ENCODE measurements at places on chromosomes 16 and 17.
A peak's percentile ranks its signal among the peaks of the same experiment; 100 is the strongest.

DNA sequence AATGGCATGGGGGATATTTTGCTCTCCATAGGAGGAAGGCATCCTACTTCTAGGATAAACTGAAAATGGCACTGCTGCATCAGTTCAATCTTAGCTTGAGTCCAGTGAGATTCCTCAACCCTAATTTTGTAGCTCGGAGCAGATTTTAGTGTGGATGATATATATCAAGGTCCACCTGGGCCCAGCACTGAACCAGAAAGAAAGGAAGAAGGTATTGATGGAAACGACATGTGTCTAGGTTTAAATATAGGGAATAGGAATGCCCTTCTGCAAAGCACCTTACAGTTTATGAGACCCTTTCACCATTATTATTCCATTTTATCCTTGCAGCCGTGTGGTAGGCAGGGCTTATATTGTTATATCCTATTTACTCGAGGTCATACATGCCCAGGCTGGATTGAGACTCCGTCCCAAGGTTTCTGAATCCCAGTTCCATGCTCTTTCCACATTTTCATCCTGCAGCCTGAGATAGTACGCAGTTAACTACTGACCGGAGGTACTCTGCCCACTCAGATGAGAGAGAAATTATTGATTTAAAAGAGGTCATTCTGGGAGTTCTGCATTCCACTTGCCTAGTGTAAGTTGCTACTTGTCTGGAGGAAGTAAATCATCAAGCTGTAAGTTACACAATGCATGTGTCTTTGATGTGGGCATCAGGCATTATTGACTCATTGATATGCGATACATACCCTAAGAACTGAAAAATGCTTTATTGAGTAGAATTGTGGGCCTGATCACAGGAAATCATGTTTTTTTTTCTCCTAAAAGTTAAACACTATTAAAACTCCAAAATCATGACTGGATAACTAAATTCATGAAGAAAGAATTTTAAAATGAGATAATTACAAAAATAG lies 10.1 kb downstream of the KRT39 start:
- no peak for DNase-seq

DNA sequence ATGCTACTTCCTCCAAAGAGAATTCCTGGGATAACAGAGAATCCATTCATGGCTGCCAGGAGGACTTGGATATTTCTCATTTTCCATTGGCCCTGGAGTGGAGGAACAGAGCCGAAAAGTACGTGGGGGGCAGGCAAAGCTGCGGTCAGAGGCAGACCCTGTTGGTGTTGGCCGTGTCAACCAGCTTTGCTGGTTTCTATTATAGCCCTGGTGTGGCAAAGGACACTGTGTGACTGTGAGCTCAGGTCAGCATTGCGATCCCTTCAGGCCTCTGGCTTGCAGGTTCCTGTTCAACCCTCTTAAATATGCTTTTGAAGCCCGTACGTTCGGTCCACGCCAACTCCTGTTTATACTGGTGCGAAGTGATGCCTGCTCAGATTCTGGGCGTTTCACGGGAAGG lies 596.2 kb downstream of the MAF start:
- no peak for DNase-seq

DNA sequence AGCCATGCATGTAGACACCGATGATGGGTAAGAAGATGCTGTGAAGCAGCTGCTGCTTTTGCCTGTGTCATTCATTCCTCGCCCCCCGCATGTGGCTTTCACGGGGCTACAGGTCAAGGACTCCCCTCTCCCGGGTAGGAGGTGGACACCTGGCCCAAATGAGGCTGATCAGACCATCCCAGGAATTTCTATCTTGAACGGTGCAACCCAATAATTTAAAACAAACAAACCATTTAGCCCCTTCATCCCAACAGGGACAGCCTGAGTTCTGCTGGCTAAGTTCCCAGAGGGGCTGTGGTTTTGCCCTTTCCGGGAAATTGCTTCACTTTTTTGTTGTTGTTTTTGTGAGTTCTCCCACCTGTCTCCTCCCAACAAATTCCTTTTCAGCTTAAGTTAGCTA lies 137.7 kb upstream of the CDH5 start:
- DNase-seq = no peak

- no peak for DNase-seq
Observed at GRCh38 chr17:44926821-44927525, 11.7 kb upstream of the GFAP start.

GRCh38 chr16:50368410-50369132 lies at the start of gene BRD7:
Gene BRD7 (minus strand): TSS chr16:50368988. CDS start chr16:50368774, 214 bp downstream.
- peak; percentile 37 for DNase-seq

DNA sequence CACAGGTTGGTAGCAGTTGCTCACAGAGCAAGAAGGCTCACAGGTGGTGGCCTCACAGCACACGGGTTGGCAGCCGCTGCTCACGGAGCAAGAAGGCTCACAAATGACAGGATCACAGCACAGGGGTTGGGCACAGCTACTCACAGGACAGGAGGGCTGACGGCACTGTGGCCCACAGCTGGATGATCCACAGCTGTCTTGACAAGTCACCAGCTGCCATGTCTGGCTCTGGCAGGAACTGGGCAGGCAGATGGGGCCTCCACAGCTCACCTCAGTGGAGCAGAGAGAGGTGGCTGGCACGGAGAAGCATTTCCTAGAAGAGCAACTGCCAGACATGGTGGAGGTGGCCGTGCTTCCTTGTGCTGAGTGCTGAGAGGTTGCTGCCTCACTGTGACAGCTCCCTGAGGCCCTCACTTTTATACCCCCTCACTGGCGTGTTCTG lies at the start of gene KRTAP16-1:
Gene KRTAP16-1, minus strand, starts transcription at position 392 of the 442 bp plus-strand sequence. Its CDS starts 56 bp downstream, at position 336.
- no peak for DNase-seq

DNA sequence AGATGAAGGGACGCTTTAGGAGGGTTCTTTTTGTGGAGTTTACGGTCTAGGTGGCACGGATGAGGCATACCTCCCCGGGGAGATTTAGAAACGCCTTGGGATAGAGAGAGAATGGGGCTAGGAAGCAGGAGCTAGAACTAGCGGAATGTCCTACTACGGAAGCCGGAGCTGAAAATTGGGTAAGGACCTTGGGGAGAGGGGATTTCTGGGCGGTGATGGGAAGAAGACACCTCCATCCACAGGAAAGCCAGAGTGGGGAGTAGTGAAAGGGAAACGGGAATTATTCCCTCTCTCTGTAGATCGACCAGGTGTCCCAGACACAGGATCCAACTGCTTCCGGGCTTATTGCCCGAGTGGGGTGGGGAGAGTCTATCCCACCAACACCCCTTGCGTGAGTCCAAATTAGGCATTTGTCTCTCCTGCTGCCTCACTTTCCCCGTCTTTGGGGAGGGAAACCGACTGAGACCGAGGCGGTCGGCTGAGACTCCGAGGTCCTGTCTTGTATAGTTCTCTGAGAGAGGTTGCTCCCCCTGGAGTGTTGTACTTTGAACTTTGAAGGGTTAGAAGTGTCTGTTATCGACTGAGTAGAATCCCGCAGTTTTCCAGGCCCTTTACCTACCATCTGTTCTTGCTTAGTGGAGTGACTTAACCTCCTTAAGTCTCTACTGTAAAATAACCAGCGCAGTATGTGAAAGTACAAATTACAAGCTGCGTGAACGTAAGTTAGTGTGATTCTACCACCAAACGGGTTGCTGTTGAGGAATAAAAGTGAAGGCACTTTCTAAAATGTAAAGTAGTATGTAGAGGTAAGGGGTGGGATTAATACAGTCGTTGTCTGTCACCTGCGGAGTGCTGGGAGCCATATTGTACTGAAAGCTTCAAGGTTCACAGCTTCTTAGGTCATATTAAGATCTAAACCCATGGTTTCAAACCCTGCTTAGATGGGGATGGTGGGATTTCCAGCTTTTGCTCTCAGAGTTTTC lies 1.0 kb downstream of the RSPRY1 start:
- DNase-seq = peak; percentile 35

GRCh38 chr17:68511254-68511670 lies 968 bp upstream of the PRKAR1A start:
- peak; percentile 29 for DNase-seq

GRCh38 chr16:70635336-70636016 lies 10.9 kb upstream of the IL34 start:
- no peak for DNase-seq

- DNase-seq = no peak
Observed at GRCh38 chr17:80803451-80804428, 187.9 kb upstream of the CHMP6 start.

DNA sequence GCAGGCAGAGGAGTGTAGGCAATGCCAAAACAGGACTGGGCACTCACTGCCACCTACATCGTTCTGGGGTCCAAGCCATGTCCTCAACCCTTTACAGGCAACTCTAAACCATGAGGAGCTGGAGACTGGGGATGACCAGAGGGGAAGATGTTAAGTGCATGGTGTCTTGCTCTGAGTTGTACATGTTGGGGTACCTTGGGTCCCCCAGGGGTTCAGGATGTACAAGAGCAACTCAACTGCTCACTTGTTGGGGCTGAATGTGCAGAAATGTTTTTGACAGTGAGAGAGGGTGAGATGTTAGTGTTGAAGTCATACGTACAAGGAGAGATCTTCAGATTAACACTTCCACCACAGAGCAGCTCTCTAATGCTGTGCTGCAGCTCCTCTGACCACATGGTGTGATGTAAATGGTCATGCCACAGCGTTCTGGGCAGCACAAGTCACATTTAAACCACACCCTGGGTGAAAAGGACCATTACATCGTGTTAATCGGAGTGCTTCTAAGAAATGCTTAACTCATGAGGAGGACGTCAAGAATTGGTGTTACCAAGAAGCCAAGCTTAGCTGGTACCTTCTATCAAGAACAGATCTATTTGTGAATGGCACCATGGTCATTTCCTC lies 2.4 kb downstream of the CCL18 start:
- DNase-seq = no peak

DNA sequence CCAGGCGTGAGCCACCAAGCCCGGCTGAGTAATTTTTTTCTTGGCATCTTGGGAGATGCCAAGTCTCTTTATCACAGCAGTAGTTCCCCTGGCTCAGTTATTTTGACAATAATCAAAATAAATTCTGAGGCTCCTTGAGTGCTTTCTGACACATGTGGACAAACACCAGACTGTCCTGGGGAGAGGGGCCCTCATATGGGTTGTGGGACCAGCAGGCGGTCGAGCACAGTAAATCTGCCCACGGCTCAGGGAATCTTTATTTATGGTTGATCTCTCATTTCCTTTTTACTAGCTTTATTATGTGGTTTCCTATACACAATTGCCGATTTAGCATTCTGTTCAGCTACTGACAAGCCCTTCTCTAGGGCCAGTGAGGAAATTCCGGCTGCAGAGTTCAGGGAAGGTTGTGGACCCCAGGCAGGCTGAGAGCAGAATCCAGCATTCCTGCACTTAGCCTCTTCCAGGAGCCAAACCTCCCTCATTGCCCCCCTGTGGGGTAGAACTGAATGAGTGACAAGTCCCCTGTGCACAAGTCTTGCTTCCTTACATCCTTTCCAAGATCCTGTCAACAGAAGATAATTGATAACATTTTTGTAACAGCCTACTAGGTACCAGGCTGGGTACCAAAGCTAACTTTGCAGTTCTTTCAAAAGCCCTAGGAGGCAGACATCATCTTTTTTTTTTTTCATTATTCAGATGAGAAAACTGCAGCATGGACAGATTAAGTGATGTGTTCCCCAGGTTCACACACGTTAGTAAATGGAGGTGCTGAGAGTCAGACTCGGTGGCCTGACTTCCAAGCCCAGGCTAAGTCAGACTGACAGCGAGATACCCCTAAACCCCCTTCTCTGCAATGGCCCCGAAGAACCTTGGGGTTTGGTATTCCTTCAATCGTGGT lies 40.2 kb downstream of the HS3ST3B1 start:
- no peak for DNase-seq

DNA sequence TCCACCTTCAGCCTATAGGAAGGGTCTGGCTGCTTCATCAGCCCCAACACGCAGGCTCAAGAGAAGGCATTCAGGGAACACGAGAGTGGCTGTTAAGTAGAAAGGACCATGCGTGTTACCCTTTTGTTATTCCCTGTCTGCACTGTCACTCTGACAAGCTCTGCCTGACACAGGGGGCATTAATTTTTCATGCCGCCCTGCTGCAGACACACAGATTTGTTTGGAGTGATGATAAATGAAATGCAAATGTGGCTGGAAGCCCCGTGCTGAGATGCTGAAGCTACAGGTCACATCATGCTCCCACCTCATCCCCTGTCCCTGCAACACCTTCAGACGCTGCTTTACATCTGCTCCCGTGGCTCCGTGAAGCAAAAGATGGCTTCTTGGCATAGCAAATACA lies 97.7 kb downstream of the USP31 start:
- no peak for DNase-seq

DNA sequence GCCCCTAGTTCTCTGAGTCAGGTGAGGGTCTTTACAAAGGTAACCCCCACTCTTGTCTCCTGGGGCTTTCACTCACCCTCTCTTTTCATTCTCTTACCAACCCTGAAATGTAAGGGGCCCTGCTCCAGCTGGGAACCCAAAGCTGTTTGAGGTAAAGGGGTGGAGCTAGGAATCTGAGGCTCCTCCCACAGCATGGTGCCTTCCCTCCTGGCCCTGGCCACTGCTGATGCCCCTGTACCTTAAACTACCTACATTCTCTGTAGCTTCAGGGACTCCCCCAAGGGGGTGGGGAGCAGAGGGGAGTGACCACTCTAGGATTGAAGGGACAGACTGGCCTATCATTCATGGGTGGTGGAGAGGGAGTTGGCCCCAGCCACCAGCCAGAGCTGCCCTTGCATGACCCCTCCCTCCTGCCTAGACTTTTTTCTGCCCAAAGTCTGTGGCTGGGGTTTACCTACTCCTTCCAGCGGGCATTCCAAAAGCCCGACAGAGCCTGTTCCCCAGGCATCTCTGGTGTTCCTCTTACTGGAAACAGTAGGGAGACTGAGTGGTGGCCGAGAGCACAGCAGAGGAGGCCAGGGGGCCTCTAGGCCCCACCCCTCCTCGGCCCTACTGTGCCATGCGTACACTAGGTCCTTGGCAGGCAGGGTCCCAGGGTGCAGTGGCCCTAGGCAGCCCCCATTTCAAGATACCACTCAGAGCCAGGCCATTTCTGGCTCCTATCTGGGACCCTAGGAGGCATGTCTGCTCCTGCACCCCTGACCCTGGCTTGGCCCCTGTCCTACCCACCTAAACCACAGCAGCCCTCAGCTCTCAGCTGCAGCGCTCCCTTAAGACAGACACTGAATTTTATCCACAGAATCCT lies 9.5 kb downstream of the DOK4 start:
- DNase-seq = no peak

DNA sequence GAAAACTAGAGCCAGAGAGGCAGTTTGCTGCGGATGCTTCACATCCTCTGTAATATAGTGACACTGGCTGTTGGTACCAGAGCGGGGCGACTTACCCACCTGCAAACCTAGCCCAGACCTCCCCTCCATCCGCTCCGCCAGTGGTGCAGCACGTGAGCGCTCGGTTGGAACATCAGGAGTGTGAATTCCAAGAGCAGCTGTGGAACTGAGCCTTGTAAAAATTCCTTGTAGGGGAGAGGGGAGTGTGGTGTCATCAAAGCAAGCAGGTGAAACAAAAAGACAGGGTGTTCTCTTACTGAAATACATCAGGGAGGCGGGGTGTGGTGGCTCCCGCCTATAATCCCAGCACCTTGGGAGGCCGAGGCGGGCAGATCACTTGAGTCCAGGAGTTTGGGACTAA lies 51.3 kb downstream of the CCDC42 start:
- DNase-seq = no peak

DNA sequence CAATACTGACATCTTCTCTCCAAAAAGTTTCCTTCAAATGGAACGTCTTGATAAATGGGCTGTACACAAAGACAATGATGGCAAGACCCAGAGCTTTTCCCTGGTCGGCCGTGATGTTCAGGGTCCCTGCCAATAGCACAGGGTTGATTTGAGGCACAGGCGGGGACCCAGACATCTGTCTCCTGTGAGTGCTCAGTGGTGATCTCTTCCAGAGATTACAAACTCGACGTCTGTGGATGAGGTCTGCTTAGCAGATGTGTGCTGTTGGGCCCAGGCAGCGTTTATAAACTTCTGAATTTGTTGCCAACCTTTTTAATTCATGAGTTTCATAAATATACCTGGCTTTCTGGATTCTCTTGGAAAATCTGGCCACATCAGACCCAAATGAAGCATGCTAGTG lies 14.9 kb downstream of the CPPED1 start:
- no peak for DNase-seq

Measured in KBM-7 (cell line).